ENCODE measurements at places on chromosomes 4 and X.

GRCh38 chr4:124030147-124030546, 633.6 kb downstream of the SPRY1 start:
- no peak for DNase-seq

- no peak for DNase-seq
Measured at GRCh38 chrX:21374994-21375707, 933 bp downstream of the CNKSR2 start.

DNA sequence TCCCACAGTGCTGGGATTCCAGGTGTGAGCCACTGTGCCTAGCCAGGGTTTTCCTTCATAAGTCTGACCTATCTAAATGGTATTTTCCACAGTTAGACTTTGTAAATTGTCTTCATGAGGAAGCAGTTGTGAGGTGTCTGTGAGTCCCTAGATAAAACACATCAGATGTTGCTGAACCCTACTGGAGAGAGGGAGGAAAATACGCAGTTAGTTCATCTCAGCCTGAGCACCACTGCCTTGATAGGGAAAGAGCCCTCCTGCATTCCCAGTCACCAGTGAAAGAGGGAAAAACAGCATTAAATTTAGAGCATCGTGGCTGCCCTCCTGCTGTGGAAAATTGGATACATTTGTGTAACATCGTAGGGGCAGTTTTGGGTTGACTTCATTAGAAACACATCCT, 31.7 kb upstream of the CLDN34 start:
- DNase-seq: no peak

GRCh38 chr4:122978109-122978508, 55.7 kb upstream of the NUDT6 start:
- no peak for DNase-seq

Data from esophagus squamous epithelium (tissue), 5 donors.